ENCODE measurements at places on chromosomes 3 and 15.

DNA sequence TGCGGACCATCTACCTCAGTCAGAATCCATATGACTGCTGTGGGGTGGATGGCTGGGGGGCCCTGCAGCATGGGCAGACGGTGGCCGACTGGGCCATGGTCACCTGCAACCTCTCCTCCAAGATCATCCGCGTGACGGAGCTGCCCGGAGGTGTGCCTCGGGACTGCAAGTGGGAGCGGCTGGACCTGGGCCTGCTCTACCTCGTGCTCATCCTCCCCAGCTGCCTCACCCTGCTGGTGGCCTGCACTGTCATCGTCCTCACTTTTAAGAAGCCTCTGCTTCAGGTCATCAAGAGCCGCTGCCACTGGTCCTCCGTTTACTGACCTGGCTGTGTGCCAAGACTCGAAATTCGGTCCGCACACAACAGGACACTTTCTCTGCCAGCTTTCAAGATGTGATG is 21.9 kb downstream of the NRROS start:
- no peak for DNase-seq

DNA sequence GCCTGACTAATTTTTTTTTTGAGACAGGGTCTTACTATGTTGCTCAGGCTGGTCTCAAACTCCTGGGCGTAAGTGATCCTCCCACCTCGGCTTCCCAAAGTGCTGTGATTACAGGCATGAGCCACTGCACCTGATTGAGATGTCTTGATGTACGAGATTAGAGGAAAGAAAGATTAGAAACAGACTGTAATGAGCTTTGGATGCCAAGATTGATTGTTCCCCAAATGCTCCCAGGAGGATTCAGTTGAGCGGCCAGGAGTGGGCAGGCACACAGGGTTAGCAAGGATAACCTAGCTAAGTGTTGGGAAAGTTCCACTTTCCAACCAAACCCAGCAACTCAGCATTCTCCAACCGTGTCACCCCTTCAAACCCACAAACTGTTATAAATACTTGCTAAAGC is 63.7 kb downstream of the SRGAP3 start:
- no peak for DNase-seq

GRCh38 chr3:111253733-111254132 is 182.1 kb downstream of the NECTIN3 start:
- no peak for DNase-seq

- no peak for DNase-seq
Observed at GRCh38 chr15:57735431-57735830, 28.9 kb downstream of the POLR2M start.

GRCh38 chr15:83053151-83053550 is 13.9 kb downstream of the BTBD1 start:
- DNase-seq: peak; percentile 85

GRCh38 chr15:66912001-66912400 is 153.4 kb upstream of the SMAD3 start:
- DNase-seq: no peak

DNA sequence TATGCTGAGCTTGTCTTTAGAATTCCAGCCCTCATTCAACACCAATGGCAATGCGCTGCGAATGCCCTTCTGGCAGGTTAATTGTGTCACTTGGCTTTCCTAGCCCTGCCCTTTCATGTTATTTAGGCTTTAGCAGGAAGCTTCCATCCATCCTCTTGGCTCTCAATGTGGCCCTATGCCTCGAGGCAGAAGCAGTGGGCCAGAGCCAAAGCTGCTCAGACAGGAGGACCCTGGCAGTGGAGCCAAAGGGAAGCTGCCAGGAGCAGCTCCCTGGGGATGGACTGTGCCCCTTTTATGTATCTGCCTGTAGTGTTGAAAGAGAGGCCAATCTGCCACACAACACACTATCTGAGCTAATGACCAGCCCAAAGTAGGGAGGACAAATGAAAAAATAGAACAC is 376.4 kb downstream of the CTNNB1 start:
- no peak for DNase-seq

- no peak for DNase-seq
Observed at GRCh38 chr3:175421902-175422301, 562.8 kb downstream of the NAALADL2 start.

DNA sequence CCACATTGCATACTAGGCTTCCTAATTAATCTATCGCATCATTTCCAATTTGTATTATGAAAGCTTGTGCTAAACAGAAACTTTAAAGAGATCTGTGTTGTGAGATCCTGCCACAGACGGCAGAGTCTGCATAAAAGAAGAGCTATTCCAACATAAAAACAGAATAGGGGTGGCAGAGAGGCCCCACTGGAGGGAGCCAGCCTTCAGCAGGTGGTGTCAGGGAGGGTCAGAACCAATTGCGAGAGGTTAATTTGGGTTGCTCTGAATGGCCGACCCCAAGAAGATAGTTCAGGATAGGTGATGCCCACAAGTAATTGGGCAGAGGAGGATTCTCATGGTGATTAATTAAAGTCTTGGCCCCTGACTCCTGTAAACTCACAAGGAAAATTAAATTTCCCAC is 74.8 kb downstream of the DCLK3 start:
- DNase-seq: no peak

DNA sequence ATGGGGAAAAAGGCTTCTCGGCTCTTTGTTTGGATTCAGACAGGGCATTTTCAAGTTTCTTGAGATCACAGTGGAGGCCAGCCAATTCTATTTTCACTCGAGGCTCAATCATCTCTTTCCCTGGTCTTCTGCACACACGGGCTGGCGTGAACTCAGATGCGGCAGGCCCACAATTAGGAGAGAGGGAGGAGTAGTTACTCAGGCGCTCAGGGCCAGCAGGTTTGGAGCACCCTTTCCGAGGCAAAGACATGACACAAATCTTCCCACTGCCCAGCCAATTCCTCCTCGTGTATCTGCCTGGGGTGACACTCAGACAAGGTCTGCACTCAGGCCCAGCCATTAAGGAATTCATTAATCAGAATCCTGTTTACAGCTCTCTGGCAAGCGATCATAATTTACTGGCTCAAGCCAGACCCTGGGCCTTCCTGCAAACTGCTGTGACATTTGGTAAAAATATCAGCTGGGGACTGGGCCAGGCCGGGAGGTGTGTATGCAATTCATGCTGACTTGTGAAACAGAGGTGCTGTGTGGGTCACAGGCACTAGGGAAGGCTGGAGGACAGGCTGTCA is 68.1 kb upstream of the TLE3 start:
- DNase-seq: no peak

DNA sequence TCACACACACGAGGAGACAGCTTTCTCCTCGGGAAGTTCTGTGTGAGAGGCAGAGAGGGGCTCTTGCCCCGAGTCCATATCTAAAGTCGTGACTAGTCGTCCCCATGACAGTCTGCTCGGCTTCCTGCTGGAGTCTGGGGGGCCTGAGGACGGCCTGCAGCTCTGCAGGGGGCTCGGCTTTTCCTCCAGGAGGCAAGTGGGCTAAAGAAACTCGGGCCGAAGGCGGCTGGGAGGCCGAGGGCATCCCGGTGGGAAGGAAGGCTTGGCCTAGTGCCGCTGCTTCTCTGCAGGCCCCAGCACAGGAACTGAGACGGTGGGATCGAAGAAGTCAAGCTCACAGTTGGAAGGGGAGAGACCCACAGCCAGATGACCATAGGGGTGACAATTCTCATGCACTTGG is 25.4 kb upstream of the PIGZ start:
- no peak for DNase-seq
